ENCODE measurements at places on chromosomes 1 and 21.

DNA sequence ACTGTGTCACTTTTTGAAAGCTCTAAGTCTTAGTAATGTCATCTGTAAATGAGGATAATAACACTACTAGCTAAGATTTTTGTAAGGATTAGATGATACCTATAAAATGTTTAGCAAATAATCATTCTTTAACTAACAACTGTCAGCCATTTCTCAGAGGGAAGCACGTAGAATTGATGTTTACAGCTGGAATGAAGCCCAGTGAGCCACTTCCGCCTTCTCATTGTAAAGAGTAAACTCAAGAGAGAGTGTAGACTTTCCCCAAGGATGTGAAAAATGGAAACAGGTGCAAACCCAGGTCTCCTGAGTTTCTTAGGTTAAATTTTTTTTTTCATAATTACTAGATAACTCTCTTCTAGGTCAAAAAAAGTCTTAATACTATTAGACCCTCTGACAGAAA is 4.9 kb downstream of the GREM2 start:
- no peak for DNase-seq

- DNase-seq = no peak
Measured at GRCh38 chr1:100629391-100629790, 90.2 kb upstream of the VCAM1 start.

GRCh38 chr1:22140694-22141093 is 2.2 kb downstream of the WNT4 start:
- DNase-seq = no peak

DNA sequence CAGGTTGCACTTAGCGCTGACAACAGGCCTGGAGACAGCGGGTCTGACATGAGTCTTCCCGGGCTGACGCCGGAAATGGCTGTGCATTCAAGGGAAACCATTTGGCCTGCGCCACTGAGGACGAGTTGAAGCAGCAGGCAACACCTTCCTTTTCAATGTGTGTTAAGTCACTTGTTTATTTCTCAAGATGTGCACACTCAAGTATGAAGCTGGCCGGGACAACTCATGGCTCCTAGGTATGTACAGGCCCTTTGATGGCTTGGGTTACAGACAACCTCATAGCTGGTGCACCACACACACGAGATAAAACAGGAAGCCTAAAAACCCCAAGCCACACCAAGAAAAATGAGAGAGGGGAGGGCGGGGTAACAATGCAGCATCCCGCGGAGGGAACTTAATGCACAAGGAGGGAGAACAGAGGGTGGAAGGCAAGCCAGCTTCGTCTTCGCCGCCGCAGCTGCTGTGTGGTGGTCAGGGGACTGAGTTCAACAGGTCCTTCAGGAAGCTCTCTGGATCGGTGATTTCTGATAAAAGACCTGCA is 118.0 kb upstream of the IFFO2 start:
- DNase-seq = peak; percentile 29

DNA sequence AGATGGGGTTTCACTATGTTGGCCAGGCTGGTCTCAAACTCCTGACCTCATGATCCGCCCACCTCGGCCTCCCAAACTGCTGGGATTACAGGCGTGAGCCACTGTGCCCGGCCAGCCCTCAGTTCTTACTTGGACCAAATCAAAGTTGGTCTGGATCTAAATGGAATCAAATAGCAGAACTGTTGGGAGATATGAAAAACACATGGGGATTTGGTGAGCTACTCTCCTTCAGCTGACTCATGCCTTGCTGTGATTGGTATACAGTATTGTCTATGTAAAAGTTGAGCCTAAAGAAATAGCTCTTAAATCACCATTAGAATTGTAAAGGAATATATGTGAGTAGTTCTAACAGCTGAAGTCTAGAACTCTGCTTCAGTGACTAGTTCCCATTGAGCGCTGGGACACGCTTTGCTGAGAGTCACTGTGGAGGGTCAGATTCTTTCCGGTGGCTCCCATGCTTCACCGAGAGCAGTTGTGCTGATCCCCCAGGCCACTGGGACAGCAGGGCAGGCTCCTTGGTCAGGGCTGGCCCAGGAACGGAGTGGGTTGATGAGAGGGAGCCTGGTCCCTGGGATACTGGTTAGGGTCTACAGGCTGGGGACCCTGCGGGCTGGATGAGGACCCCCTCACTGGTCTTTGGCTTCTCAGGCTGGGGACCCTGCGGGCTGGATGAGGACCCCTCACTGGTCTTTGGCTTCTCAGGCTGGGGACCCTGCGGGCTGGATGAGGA is 14.0 kb downstream of the PKNOX1 start:
- no peak for DNase-seq

- DNase-seq = no peak
Measured at GRCh38 chr21:17736072-17736471, 83.1 kb downstream of the C21orf91 start.

DNA sequence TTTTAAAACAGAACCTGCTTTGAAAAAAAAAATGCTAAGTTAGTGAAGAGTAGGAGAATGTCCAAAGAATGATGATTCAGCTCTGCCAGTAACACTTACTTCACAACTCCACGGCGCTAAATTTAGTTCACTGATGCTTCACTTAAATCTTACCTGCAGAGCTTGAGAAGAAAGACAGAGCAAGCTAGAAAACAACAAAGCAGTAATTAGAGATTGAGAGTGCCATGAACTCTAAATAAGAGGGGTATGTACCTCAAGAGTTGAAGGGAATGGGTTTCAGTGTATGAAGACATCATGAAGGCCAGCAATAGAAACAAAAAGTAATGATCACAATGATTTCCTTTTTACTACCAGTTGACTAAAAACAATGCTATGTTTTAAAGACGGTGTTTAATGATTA is 32.8 kb downstream of the EPRS1 start:
- no peak for DNase-seq

DNA sequence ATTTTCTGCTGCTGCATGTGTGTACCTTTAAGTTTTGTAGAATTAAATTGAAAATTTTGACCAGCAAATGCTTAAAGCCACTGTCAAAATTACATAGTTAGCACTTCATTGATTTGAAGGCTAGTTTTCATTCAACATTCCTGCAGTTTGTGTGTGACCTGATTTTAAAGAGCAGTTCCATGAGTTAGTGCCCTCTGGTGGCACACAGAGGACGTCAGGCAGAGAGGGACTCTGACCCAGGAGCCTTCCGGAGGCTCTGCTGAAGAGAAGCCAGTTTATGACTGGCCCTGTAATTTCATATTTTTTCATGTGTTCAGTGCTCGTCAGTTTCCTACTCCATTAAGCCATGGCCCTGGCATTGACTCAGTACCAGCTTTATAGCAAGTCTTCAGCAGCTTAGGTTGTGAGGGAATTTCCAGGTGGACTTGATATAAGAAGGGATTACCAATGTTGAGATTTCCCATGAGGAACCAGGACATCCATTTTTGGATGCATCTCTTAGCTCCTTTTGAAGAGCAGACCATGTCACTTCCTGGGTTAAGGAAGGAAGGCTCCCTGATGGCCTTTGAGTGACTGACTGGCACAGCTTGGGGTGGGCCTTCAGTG is 104.7 kb downstream of the CAMTA1 start:
- DNase-seq = no peak

- no peak for DNase-seq
Measured at GRCh38 chr21:33241846-33242245, 12.1 kb downstream of the IFNAR2 start.

- no peak for DNase-seq
Measured at GRCh38 chr1:86504895-86505563, 36.3 kb downstream of the CLCA1 start.

GRCh38 chr1:184258525-184258924 is 128.3 kb upstream of the C1orf21 start:
- DNase-seq = no peak

DNA sequence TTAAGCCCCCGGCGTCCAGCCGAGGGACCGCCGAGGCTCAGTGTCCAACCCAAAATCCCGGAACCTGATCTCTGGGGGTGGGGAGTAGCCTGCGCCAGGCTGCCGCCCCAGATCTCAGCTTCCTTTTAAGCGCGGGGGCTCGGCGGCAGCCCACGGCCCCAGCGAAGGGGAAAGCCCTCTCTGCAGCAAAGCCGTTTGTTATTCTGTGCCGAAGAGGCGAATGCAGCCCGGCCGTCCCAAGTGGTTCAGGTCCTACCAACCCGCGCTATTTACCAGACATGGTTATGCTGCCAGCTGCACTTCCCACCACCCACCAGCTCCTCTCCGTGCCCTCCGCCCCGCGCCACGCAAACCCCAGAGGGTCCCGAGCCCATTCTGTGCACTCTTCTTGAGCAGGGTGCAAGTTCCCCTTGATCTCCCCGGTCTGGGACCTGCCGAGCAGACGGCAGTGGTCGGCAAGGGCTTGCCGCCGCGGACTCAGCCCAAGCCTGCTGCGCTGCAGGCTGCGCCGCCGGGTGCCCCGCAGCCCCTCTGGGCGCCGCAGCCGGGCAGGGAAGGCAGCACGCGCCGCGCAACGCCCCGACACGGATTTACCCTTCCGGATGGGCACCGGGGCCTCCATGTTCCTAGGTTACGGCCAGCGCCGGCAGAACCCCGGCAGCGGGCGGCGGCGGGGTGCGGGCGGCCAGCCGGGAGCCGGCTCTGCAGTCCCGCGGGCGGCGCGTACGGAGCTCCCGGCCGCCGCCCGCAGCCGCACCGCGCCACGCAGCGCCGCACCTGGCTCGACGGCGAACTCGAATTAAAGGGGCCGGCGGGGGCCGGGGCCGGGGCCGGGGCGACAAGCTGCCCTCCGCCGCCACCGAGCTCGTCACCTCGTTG is 738 bp upstream of the KCNA2 start:
- no peak for DNase-seq

DNA sequence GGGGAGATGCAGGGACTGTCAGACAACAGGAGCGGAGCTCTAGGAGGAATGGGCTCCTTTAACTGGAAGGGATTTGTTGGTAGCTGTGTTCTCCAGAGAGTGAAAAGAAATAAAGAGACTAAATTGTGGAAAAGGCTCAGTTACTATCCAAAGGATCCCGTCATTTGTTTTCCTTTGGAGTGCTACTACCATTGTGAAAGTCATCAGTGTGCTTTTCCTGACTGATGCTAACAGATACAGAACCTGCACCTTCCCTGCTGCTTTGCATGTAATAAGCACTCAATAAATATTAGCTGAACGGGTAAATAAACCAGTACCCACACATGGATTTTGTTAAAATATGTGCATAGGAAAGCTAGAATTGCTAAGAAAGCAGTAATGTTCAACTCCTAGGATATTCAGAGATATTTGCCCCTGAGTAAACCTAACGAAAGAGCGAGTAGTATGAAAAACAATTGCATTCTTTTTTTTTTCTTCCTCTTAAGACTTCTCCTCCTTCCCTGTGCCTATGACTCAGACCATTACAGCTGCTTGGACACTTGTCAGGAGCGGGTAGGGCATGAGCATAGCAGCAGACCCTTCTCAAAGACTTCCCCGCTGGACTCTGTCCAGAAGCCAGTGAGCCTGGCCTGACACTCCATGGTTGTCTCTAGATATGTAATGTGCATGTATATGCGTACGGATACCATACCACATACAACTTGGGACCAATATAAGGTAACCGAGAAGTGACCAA is 41.7 kb downstream of the PTGFRN start:
- no peak for DNase-seq

- DNase-seq = no peak
Measured at GRCh38 chr1:230048322-230048721, 18.7 kb upstream of the GALNT2 start.

DNA sequence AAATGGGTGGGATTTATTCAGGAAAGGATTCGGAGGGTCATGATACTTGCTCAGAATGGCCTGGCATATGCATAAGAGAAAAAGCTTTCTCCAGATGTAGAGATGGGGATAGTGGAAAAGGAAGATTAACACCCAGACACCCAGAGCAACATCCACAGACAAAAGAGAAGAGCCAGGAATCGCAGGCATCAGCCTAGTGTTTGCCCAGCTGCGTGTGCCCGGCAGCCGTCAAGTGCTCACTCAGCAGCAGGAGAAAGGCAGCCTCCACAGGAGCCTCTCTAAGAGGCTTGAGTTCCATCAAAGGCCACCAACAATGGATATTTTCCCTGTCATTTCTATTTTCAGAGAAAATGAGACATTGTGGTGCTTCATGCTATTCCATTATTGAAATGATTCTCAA is 54.7 kb downstream of the NTPCR start:
- no peak for DNase-seq

- no peak for DNase-seq
Measured at GRCh38 chr1:78658901-78659300, 9.3 kb downstream of the IFI44 start.

GRCh38 chr1:206005234-206005633 is 2.0 kb upstream of the RAB7B start:
- no peak for DNase-seq

DNA sequence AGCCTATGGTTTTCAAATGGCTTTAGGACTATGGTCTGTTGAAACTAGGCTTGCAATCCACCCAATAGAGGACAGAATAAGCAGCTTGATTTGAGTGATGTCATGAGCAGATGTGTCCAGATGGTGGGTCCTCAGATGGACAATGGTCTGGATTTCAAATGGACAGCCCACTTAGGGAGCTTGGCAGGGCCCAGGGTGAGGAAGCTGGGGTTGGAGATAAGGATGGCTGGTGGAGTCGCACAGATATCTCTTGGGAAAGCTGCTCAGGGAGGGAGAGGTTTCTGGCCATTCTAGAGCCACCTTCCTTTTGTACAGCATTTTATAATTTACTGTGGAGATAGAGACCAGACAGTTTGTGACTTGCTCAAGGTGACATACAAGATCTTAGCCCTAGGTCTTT is 55.0 kb downstream of the NFASC start:
- DNase-seq = no peak

- DNase-seq = no peak
Measured at GRCh38 chr1:6753320-6754140, 31.7 kb upstream of the CAMTA1 start.

- DNase-seq = no peak
Measured at GRCh38 chr21:35649186-35649585, 411.1 kb downstream of the SETD4 start.

DNA sequence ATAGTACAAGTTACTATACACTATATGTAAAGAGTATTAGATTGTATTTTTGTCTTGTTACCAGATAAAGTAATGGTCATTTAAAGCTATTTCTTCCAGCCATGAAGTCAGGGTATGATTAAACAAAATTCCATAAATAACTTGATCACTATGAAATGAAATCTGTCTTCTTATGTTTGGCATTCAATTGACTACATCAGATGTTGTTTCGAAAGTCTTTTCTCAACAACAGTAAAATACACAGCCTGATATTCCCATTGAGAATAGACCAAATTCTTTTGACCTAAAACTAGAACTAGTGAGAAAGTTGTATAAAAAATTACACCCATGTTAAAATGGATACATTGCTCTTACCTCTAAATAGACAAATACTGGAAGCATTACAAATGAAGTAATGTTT is 134.6 kb upstream of the ADAMTS5 start:
- DNase-seq = no peak

Measured in effector CD8-positive, alpha-beta T cell (primary cell).